ENCODE measurements at places on chromosomes 3 and 15.
A peak's percentile ranks its signal among the peaks of the same experiment; 100 is the strongest.

GRCh38 chr3:70780790-70781189 is 468.4 kb upstream of the MDFIC2 start:
- no peaks in the 10 kb centered on the region for H3K36me3 ChIP-seq
- DNase-seq, result no peak
- H3K4me3 ChIP-seq, result no peak overlapping the region
- no peak overlapping the region for H3K27ac ChIP-seq

- peaks cover 9% of the 10 kb centered on the region for H3K36me3 ChIP-seq
- no peak overlapping the region for H3K4me3 ChIP-seq
- H3K4me1 ChIP-seq, result peaks cover 8% of the 10 kb centered on the region
- H3K27ac ChIP-seq, result no peak overlapping the region
- no peaks in the 10 kb centered on the region for H3K27me3 ChIP-seq
- DNase-seq, result no peak
Observed at GRCh38 chr3:52289747-52290595, 2.3 kb downstream of the GLYCTK start.

- no peaks in the 10 kb centered on the region for H3K36me3 ChIP-seq
- H3K27ac ChIP-seq, result peak overlapping the region; percentile 68
- peak; percentile 68 for DNase-seq
- H3K4me3 ChIP-seq, result no peak overlapping the region
Observed at GRCh38 chr3:23991683-23992628, 46.9 kb downstream of the NR1D2 start.

- no peak overlapping the region for H3K27ac ChIP-seq
- no peak for DNase-seq
Observed at GRCh38 chr15:49693498-49693897, 72.7 kb downstream of the DTWD1 start.

- no peaks in the 10 kb centered on the region for H3K4me1 ChIP-seq
- no peak overlapping the region for H3K4me3 ChIP-seq
- no peak overlapping the region for H3K27ac ChIP-seq
- no peaks in the 10 kb centered on the region for H3K36me3 ChIP-seq
Observed at GRCh38 chr3:147518465-147518864, 109.3 kb downstream of the ZIC1 start.

- no peak overlapping the region for H3K4me3 ChIP-seq
- no peak overlapping the region for H3K27ac ChIP-seq
- no peak for DNase-seq
- peaks cover 99% of the 10 kb centered on the region for H3K27me3 ChIP-seq
- no peaks in the 10 kb centered on the region for H3K36me3 ChIP-seq
Observed at GRCh38 chr15:96349034-96349856, 18.7 kb downstream of the NR2F2 start.

All from common myeloid progenitor, CD34-positive (primary cell).